ENCODE measurements at places on chromosomes 7 and 10.

GRCh38 chr10:68047122-68047521 lies 28.0 kb downstream of the HERC4 start:
- no peak overlapping the region for H3K4me3 ChIP-seq
- H3K4me1 ChIP-seq, result peaks cover 2% of the 10 kb centered on the region
- H3K36me3 ChIP-seq, result peaks cover 10% of the 10 kb centered on the region
- H3K27me3 ChIP-seq, result no peaks in the 10 kb centered on the region
- H3K27ac ChIP-seq, result no peak overlapping the region

GRCh38 chr10:81696609-81697388 lies 178.2 kb upstream of the NRG3 start:
- DNase-seq, result no peak
- no peaks in the 10 kb centered on the region for H3K27me3 ChIP-seq
- no peak overlapping the region for H3K4me3 ChIP-seq
- no peaks in the 10 kb centered on the region for H3K4me1 ChIP-seq
- H3K27ac ChIP-seq, result no peak overlapping the region

DNA sequence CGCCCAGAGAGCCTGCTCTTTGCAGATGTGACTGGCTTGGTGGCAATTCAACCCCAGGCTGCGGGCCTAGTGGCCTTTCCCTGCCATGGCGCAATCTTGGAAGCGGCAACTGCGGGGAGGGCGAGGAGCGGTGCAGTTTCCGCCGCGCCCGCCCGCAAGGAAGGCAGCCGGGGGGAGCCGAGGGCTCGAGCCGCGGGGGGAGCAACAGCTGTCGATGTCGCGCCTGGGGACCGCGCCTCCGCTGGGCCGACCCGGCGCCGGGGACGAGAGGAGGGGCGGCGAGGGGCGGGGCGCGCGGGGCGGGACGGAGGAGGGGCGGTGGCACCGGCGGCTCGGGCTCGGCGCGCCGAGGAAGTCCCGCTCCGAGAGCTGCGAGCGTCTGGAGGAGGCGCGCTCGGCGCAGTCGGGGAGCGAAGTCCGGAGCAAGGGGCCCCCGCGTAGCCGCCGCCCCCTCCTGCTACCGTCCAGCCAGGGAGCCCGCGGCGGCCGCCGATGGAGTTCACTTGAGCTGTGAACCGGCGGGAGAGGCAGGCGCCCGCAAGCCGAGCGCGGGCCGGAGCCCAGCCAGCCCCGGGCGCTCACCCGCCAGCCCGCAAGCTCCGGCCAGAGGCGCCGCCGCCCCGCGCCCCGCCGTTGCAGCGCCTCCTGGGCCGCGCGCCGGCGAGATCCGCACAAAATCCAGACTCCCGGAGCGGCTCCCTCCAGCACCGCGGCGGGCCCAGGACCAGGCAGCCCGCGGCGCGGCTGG lies 438.1 kb upstream of the GALNT17 start:
- peak overlapping the region; percentile 92 for H3K27ac ChIP-seq
- peak overlapping the region; percentile 65 for H3K4me3 ChIP-seq
- peak; percentile 85 for DNase-seq
- H3K36me3 ChIP-seq, result no peaks in the 10 kb centered on the region
- no peaks in the 10 kb centered on the region for H3K27me3 ChIP-seq
- H3K4me1 ChIP-seq, result peaks cover 24% of the 10 kb centered on the region

GRCh38 chr10:60944058-60944909 lies at the start of gene RHOBTB1:
Gene RHOBTB1 (minus strand): TSS chr10:60944185. CDS start chr10:60911542, 32,643 bp downstream.
- no peaks in the 10 kb centered on the region for H3K27me3 ChIP-seq
- H3K36me3 ChIP-seq, result no peaks in the 10 kb centered on the region
- peaks cover 21% of the 10 kb centered on the region for H3K4me1 ChIP-seq

All from suprapubic skin (tissue), 4 donors.